ENCODE measurements at places on chromosomes 5 and 9. TPM values are rescaled to one million over a fixed set of nuclear protein-coding genes. Genes with fewer than 3 reads are reported as not detected.

WDR38 gene
- not detected for polyA plus RNA-seq

SH3RF2 gene
- 27.3 TPM for polyA plus RNA-seq

SPATA31A1 gene
- polyA plus RNA-seq: not detected

PCDHA8 gene
- not detected for polyA plus RNA-seq

CCDC192 gene
- polyA plus RNA-seq: not detected

EXOC3 gene
- 15.0 TPM for polyA plus RNA-seq

GBGT1 gene
- 0.78 TPM for polyA plus RNA-seq

IL4 gene
- not detected for polyA plus RNA-seq

TICAM2 gene
- polyA plus RNA-seq: 0.23 TPM

ELOVL7 gene
- polyA plus RNA-seq: 5.6 TPM

BTNL8 gene
- not detected for polyA plus RNA-seq

CDH10 gene
- polyA plus RNA-seq: 0.23 TPM

PCDHGB1 gene
- 0.14 TPM for polyA plus RNA-seq

ST8SIA4 gene
- not detected for polyA plus RNA-seq

PELO gene
- polyA plus RNA-seq: 21.1 TPM

CAVIN4 gene
- polyA plus RNA-seq: 0.10 TPM

SLC46A2 gene
- not detected for polyA plus RNA-seq

RECK gene
- 4.1 TPM for polyA plus RNA-seq

PCDHA12 gene
- 0.03 TPM for polyA plus RNA-seq
